ENCODE measurements at places on chromosomes 5 and 9. TPM values are rescaled to one million over a fixed set of nuclear protein-coding genes. Genes with fewer than 3 reads are reported as not detected.

RIMOC1 gene
- 8.4 TPM for total RNA-seq

PRLR gene
- total RNA-seq, result not detected

RPL12 gene
- total RNA-seq, result 1,331 TPM

PPP2R2B gene
- total RNA-seq, result not detected

ECSCR gene
- total RNA-seq, result 217 TPM

RNF183 gene
- total RNA-seq, result not detected

GM2A gene
- 11.9 TPM for total RNA-seq

TEX48 gene
- total RNA-seq, result not detected

PRXL2C gene
- total RNA-seq, result 15.3 TPM

GNG10 gene
- total RNA-seq, result 31.5 TPM

PLEKHG4B gene
- not detected for total RNA-seq

RASEF gene
- 0.09 TPM for total RNA-seq

CTXN3 gene
- not detected for total RNA-seq

MTREX gene
- total RNA-seq, result 114 TPM

FOXD4 gene
- total RNA-seq, result 0.09 TPM

OBP2B gene
- total RNA-seq, result not detected

BAAT gene
- under 0.01 TPM for total RNA-seq

PCDHB2 gene
- 3.5 TPM for total RNA-seq

CEL gene
- total RNA-seq, result 0.28 TPM

EQTN gene
- total RNA-seq, result not detected

APBA1 gene
- 4.2 TPM for total RNA-seq

SPATA31E1 gene
- not detected for total RNA-seq

PPP3R2 gene
- not detected for total RNA-seq

GABRA1 gene
- not detected for total RNA-seq

FOXD1 gene
- 0.09 TPM for total RNA-seq

EPB41L4A gene
- total RNA-seq, result 13.4 TPM

HINT2 gene
- 21.7 TPM for total RNA-seq

MYOT gene
- not detected for total RNA-seq

ORM2 gene
- not detected for total RNA-seq

OTULINL gene
- total RNA-seq, result under 0.01 TPM

SEMA5A gene
- total RNA-seq, result 12.7 TPM

WDR38 gene
- not detected for total RNA-seq

TMEM252 gene
- not detected for total RNA-seq

SLC25A2 gene
- 0.09 TPM for total RNA-seq

C5orf52 gene
- not detected for total RNA-seq

DDX4 gene
- total RNA-seq, result not detected

DNAJC18 gene
- 5.3 TPM for total RNA-seq

MACIR gene
- total RNA-seq, result 9.3 TPM

AHRR gene
- total RNA-seq, result 9.4 TPM

SLCO4C1 gene
- not detected for total RNA-seq
